ENCODE measurements at places on chromosomes 4 and X.

DNA sequence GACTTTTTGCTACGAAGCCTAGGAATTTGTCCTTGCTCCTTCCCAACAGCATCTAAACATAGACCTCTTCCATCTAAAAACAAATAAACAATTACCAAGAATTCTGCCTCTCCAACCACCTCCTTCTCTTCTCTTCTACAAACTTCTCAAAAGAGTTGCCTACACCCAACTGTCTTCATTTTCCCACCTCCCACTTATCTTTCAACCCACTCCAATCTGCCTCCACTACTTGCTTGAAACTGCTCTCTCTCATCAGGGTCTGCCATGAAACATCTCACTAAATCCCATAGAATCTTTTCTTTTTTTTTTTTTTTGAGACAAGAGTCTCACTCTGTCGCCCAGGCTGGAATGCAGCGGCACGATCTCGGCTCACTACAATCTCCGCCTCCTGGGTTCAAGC is 902 bp upstream of the FGD1 start:
- no peak for DNase-seq

DNA sequence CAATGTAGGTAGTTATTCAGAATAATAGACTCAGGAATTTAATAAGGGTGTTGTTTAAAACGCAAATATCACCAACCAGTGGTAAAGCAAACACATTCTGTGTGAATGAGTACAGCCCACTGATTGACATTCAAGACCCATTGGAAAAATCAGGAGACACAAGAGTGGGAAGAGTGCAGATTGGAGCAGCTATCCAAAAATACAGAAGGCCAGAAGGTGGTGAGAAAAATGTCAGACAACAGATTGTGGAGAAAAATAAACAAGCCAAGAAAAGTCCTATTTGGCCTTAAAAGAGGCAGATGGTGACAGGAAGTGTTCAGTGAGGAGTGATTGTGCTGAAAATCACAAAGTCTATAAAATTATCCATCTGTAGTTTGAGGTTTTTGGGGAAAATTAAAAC is 39.3 kb downstream of the CPE start:
- no peak for DNase-seq

- DNase-seq: no peak
These were observed 203.1 kb downstream of the FBXO8 start for GRCh38 chr4:174080361-174080760.

DNA sequence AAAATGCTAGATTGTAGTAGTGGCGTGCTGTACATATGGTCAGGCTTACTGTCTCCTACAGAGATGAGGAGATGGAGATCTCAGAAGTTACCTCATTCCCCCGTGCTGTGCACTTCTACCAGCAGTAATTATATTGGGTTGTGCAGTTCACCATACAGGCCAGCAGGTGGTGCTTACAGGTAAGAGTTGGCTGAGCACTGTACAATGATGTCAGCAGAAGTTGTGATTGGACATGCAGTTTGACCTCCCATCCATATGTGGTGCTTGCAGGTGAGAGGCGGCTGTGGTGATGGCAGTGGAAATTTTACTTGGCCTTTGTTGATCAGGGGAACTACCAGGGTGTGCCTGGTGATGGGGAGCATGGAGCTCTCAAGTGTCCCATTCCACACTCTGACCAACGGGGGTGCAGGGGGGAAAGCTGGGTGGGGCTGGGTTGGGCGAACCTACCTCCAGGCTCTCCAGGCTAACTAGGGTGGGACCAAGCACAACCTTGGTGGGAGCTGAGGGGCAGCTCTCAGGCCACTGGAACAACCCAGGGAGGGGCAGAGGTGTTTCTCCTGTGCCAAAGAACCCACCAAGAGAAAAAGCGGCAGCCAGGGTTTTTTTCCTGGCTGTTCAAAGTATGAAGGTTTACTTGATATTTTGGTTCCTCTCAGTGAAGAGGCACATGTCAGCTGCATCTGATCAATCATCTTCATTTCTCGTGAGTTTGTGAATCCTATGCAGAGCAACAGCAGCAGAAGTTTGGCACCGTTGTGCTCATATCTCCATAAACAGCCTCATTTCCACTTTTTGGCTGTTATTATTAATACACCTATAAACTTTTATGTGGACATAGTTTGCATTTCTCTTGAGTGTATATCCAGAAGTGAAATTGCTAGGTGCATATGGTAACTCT is 73.8 kb upstream of the FREM3 start:
- DNase-seq: no peak

- DNase-seq: no peak
These were observed 87.1 kb downstream of the SLIT2 start for GRCh38 chr4:20338841-20339240.

- DNase-seq: no peak
These were observed 19.4 kb downstream of the HMGB2 start for GRCh38 chr4:173314715-173315114.

DNA sequence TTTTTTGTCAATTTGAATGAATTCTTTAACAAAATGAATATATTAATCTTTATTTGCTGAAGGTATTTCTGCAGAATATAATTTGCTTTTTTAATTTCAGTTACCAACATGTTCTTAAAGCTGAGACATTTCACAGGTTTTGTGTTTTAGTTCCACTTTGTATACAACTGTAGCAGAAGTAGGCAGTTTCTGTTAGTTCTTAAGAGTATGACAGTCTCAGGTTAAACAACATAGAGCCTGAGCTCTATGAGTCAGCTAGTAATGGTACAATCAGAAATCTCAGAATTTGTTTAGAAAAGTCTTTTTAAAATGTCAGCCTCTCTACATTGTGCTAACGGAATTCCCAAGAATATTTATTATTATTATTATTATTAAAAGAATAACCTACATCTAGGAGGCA is 50.4 kb downstream of the GSTCD start:
- no peak for DNase-seq

DNA sequence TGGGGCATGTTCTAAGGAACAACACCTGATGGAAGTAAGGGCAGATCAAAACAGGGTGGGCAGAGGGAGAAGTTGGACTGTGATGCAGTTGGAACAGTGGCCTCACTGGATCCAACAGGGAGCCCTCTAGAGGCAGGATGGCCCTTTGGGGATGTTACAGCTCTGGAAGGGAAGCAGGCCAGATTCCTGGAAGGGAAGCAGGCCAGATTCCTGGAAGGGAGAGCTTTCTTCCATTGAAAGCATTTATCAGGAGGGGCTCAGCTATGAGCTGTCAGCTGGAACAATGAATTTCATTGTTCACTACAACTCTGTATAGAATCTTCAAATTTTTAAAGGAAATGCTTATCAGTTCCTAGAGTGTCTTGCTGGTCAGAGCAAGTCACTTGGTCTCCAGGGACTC is 17.7 kb downstream of the IL15 start:
- DNase-seq: no peak

GRCh38 chrX:40167850-40168479 is 70.2 kb upstream of the BCOR start:
- DNase-seq: peak; percentile 2

DNA sequence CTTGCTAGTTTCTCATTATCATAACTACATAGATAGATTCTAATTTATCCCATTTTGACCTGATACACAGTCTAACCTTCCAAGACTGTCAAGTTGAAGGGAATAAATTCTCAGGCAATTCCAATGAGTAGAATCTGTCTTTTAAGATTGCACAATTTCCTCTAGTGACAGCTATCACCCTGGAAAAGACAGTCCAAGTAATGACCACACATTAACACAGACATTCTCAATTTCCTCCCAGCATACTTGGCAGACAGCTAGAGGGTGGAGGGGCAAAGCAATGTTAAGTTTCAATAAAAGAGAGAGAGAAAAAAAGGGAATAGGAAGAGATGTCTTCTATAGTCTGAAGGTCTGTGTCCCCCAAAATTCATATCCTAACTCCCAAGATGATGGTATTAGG is 234.7 kb downstream of the LDB2 start:
- DNase-seq: no peak

- DNase-seq: peak; percentile 18
These were observed 82.6 kb downstream of the GK start for GRCh38 chrX:30735839-30736238.

DNA sequence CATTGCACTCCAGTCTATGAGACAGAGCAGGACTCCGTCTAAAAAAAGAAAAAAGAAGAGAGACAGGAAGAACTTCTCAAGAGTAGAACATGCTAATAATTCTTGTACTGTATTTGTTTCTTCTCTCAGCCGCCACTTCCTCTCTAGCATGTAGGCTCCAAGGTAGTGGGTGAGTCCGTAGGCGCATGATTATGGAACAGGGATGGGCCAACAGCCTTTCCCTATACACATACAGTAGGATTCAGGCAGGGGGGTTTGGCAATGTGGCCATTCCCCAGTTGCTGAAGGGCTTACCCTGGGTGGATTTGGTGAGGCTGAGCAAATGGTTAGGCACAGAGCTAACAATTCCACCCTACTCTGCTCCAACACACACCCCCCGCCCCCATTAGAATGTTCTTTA is 35.0 kb upstream of the APLN start:
- no peak for DNase-seq

GRCh38 chr4:26001413-26001812 is 87.4 kb downstream of the SMIM20 start:
- no peak for DNase-seq

DNA sequence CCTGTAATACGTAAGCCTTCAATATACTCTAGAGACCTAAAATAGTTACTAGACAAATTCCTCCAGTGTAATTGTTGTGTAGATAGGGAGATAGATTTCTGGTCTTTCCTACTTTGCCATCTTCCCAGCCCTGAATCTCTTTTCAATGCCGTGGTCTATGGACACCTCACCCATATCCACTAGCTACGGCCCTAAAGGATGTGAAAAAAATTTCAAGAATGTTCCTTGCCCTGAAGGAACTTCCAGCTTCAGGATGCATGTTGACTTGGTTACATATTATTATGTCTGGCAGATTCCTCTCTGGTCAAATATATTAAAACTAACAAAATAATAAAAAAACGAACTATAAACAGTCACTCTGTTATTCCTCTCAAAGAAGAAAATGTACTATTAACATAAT is 52.4 kb upstream of the TSPAN5 start:
- no peak for DNase-seq

DNA sequence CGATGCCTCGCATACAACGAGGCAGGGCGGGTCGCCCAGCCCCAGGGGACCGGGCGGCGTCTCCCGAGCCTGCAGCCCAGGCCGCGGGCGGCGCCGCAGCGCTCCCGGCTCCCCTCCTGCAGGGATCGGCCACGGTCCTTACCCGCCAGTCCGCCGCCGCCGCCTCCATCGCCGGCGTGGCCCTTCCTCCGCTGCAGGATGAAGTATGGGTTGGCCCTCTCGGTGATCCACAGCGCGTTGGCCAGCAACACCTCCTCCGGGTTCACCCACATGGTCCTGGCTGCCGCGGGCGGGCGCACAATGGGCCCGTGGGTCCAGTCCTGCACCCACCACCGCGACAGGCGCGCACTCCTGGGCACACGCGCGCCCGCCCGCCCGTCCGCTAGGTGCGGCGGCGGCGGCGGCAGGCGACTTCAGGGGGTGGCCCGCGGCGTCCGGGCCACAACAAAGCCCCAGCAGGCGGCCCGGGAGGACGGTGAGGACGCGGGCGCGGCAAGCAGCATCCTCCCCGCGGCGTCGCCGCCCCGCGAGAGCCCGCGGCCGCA is 339 bp downstream of the TBC1D9 start:
- peak; percentile 39 for DNase-seq

DNA sequence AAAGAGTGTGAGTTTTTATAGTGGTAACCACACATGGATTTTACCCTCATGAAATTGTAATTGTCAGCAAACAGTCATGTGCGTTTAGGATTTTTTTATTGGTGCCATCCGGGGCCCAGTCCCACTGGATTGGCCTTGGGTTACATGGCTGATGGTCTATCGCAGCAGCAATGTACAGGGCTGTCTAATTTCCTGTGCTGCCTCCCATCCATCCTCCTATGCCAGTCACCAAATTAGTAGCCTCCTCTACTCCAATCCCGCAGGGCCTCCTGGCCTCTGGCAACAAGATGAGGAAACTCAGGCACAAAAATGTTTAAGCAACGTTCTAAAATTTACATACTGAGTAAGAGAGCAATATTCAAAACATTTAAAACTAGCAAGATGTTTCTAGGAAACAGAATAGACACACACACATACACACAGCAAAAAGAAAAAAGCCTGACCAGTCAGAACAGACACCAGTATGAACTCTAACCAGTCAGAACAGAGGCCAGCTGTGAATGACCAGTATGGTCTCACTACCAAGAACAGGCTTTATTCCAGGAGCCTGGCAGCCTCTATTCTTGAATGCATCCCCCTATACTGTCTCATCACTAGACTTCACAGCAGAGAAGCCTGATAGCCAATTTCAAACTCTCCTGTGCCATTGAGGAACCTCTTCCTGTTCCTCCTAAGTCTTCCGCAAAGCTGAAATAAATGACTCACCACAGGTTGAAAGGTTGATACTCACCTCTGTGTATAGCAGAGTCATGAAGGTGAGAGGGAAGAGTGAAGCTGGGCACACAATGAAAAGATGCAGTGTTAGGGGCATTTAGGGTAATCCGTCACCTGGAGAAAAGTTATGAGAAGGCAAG is 42.6 kb downstream of the CHRNA9 start:
- no peak for DNase-seq

- no peak for DNase-seq
These were observed 183.7 kb downstream of the SPATA18 start for GRCh38 chr4:52234561-52235440.
